ENCODE measurements at places on chromosomes 11 and 22. TPM values are rescaled to one million over a fixed set of nuclear protein-coding genes. Genes with fewer than 3 reads are reported as not detected.
A peak's percentile ranks its signal among the peaks of the same experiment; 100 is the strongest.

Gene OR8B2
- not detected for polyA plus RNA-seq

Gene MS4A4A
- polyA plus RNA-seq = 5.1 TPM

GRCh38 chr11:94405062-94405833 is 4.0 kb upstream of the GPR83 start:
- DNase-seq = no peak

DNA sequence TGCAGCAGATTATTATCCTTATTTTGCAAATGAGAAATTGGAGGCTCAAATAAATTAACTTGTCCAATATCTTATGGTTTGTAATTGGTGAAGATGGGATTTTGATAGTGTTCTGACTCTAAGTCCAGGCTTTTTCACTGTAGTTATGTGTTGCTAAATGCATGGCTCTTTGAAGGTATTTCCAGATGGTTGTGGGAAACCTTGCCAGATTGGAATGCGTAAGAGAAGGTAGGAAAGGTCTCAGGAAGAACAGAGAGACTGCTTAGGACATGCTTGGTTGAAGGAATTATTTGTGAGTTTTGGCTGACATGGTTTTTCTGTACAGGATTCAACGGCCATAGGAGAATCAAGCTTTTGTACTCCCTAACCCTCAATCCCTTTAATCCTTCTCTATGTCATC is 108.6 kb downstream of the STIM1 start:
- DNase-seq = no peak

DNA sequence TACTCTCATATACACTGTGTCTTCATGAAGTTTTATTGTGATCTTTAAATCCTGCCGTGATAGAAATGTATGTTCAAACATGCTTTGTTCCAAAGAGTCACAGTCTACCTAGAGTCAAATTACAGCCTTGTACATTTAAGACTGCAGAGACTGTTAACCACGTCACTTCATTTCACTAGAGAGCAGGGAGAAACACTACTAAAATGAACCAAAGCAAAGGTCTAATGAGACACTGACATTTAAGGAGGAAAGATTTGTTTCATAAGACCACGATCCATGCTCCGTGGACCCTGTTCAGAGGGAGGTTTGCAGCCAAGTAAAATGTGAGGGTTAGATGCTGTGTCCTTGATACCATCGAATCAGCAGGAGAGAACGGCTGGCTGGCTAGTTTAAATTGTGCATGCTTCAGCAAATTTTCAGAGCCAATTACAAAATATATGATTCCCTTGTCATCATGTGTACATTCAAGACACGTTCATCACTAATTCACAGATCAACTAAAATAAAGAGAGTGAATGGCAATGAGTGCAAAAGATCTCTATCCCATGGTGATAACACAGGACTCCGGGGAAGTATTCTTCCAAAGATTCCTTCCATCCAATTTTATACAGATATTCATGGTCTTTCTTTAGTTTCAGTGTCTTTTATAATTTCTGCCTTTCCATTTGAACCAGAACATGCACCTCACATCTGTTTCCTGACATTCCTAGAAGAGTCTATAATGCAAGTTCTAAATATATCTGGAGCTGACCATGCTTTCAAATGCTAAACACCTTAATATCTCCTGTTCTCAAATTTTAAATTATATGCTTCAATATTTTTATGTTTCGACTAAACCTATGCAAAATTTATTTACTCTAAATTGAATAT is 960.9 kb upstream of the FAT3 start:
- peak; percentile 52 for DNase-seq

DNA sequence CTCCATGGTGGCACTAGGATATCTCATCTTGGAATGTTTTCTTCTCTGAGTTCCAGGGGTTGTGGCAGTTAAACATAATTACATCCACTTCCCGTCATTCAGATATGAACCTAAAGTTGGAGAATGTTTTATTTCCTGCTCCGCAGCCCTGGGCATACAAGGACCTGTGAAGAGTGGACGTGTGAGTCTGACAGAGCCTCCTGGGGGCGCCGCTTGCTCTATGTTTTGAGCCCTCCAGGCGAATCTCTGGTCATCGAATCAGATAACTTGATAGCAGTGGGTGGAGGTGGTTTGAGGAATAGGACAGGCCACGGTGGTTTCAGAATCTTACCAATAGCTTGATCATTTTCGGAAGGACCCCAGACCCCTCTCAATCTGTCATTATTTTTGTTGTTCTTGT is 174.2 kb downstream of the NTM start:
- DNase-seq = no peak

- DNase-seq = no peak
Observed at GRCh38 chr22:36702842-36703215, 723 bp downstream of the CACNG2 start.

DNA sequence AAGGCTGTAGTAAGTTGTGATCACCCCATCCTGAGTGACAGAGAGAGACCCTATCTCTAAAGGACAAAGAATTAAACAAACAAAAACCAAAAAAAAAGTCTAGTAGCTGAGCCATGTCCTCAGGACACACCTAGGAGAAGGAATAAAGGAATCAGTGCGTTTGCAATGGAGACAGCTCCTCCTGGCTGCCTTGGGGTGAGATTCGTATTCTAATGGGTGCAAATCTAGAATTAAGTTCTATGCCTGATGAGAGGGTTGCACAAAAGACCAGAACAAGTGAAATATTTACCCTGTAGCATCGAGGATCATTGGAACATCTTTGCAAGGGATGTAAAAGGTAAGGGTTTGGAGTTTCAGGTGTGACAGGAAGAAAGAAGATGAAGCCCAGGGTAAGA is 70.3 kb upstream of the BMAL1 start:
- no peak for DNase-seq

Data from renal pelvis (tissue), 12 donors.